ENCODE measurements at places on chromosomes 7 and 10.

GRCh38 chr10:100636848-100637553 lies 101.3 kb downstream of the HIF1AN start:
- no peak for DNase-seq

DNA sequence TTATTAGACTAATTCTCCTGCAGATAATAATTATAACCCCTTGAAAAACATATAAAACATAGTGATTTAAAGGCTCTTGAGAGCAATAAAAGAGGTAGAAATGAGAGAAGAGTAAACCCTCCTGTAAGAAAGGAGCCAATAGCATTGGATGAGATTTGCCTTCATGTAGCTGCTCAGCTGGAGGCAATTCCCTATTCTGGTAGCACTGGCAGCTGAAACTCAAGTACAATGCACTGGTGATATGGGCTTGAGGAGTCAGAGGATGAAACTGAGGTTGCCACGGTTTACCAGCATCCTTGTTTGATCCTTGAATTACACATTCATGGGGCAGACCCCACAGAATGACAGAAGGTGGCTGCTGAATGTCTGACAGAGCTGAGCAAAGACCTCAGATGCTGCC lies 76.4 kb downstream of the CTTNBP2 start:
- no peak for DNase-seq

DNA sequence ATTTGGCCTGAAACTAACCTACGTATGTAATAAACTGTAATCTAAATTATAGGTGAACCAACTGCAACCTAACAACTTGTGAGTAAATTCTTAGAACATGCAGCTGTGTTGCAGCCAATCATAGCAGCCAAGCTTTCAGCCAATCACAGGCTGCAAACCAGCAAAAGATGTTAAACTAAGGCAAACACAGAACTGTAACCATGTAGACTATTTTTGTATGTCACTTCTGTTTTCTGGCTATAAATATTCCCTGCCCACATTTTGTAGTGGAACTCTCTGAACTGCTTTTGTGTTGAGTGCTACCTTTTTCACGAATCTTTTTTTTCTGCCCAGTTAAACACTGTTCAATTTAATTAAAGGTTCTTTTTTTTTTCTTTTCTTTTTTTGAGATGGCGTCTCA lies 28.2 kb upstream of the ZPBP start:
- no peak for DNase-seq

GRCh38 chr10:114359953-114360345 lies 44.4 kb downstream of the AFAP1L2 start:
- no peak for DNase-seq

- no peak for DNase-seq
These were observed 267.8 kb downstream of the PARD3 start for GRCh38 chr10:34547291-34547690.

GRCh38 chr10:125084191-125084613 lies 76.2 kb downstream of the CTBP2 start:
- DNase-seq: peak; percentile 97

DNA sequence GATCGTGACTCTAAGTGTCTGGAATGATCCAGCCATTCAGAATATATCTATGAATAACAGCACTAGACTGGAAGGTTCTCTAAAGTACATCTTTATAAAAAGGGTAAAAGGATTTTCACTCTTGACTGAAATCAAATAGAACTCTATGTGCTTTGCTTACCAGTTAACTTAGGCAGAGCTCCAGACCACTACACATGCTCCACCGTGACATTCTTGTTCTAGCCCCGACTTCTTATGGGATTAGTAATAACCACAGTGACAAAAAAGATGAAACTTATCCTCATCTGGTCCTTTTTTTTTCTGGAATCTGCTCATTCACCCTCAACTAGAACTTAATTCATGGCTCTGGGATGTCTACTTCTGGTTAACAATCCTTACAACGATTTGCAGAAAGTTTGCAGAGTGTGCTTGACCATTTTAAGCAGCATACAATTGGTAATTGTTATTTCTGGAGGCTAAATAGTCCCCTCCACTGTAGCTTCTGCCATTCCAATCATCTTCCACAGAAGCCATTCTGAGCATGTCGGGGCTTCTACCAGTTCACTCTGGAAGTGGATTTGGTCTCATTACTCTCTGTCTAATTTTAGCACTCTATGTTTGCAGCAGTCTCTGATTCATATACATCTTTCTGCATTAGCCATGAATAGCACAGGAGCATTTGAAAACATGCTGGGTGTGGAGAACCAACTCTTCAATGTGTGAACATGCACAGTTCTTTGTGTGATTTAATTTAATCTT lies 163.7 kb upstream of the CDC14C start:
- DNase-seq: no peak

- DNase-seq: no peak
These were observed 128.9 kb downstream of the PLXDC2 start for GRCh38 chr10:19944911-19945663.

- no peak for DNase-seq
These were observed 731.4 kb downstream of the KCNMA1 start for GRCh38 chr10:76906256-76906655.

GRCh38 chr10:89206402-89207180 lies 526 bp downstream of the CH25H start:
- DNase-seq: no peak

- no peak for DNase-seq
These were observed 44.2 kb downstream of the GLRX3 start for GRCh38 chr10:130180416-130180815.

DNA sequence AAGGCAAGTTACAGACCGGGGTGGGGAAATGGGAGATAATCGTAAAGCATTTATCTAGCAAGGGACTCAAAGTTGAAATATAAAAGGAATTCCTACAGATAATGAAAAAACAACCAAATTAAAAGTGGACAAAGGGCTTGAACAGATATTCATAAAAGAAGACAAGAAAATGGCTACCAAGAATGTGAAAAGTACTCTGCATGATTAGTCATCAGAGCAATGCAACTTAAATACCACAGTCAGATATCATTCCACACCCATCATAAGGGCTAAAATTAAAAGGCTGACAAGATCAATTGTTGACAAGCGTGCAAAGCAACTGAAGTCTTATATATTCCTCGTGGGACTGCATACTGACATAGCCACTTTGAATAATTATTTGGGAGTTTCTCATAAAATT lies 124.6 kb upstream of the RSU1 start:
- DNase-seq: no peak

GRCh38 chr10:132257271-132257670 lies 50.5 kb downstream of the STK32C start:
- DNase-seq: peak; percentile 6
